ENCODE measurements at places on chromosomes 5 and 9.

DNA sequence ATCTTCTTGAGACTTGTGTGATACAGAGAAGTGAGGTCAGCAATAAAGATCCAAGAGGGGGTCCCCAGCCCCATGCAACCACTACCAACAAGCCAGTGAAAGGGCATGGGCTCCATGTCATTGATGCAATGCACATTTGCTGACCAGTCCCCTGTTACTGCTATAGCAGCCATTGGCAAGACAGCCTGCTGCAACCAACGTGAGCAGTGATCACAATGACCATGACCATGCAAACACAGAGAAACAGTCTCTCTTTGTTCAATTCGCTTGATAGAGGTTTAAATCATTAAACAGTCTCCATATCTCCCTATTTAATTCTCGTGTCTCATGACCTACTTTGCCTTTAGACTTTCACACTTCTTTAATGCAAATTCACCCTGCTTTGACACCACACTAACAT is 30.0 kb upstream of the FOXB2 start:
- DNase-seq: no peak

GRCh38 chr5:178318893-178319292 is 86.3 kb upstream of the PHYKPL start:
- no peak for DNase-seq

- DNase-seq: no peak
These were observed 24.1 kb upstream of the CDH9 start for GRCh38 chr5:27062451-27062850.

- no peak for DNase-seq
These were observed 271.9 kb downstream of the SLIT3 start for GRCh38 chr5:169029037-169029436.

DNA sequence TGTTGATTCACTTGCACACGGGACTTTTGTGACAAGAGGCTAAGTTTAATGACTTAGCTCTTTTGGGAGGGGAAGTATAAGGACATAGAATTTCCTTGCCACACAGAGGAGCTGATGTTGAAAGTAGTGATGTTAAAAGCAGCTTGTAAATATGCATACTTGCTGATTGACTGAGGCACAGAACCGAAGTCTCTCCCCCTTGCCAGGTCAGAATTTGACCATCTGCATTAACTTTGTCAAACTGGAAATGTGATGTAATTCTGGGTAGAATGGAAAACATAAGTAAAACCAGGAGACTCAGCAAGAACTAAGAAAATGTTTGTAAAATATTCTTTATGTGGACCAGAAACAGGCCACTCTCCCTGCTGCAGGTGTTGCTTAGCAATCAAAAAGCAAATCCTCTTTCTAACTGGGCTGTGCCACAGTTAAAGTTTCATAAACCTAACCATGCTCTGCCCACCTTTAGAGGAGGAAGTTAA is 284.2 kb downstream of the NR3C1 start:
- DNase-seq: no peak

DNA sequence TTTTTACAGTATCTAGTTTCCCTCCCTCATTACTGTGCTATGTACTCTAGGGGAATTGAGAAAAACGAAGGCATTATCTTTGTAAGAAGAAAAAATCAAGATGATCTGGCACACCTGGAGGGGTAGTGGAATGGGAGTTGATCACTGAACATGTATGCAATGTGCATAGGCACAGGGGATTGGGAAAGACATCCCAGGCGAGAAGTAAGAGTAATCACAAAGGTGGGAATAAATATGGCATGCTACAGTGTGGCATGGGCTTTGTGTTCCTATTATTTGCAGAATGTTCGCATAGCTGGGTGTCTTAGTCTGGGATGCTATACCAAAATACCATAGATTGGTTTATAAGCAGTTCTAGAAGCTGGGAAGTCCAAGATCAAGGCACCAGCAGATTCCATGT is 130.6 kb downstream of the SMARCA2 start:
- DNase-seq: no peak

All from MG63 (cell line).